ENCODE measurements at places on chromosomes 12 and 14. TPM values are rescaled to one million over a fixed set of nuclear protein-coding genes. Genes with fewer than 3 reads are reported as not detected.

SDR9C7 gene
- 0.07 TPM for polyA plus RNA-seq

KLRG1 gene
- 2.0 TPM for polyA plus RNA-seq

LBHD2 gene
- polyA plus RNA-seq, result not detected

TXNDC16 gene
- 24.7 TPM for polyA plus RNA-seq

DPF3 gene
- 5.8 TPM for polyA plus RNA-seq

APOF gene
- polyA plus RNA-seq, result 0.11 TPM

MYF6 gene
- 0.14 TPM for polyA plus RNA-seq

RESF1 gene
- 61.0 TPM for polyA plus RNA-seq

LTBP2 gene
- 2.0 TPM for polyA plus RNA-seq

ENDOU gene
- 0.41 TPM for polyA plus RNA-seq

TAS2R42 gene
- not detected for polyA plus RNA-seq

GPR162 gene
- polyA plus RNA-seq, result 22.1 TPM

INHBE gene
- 0.44 TPM for polyA plus RNA-seq

PTGER2 gene
- 5.4 TPM for polyA plus RNA-seq

CFL2 gene
- polyA plus RNA-seq, result 79.9 TPM

KLRC4 gene
- not detected for polyA plus RNA-seq

GCN1 gene
- 46.9 TPM for polyA plus RNA-seq

MYO1H gene
- 1.3 TPM for polyA plus RNA-seq

CLEC4D gene
- polyA plus RNA-seq, result 0.42 TPM

KRT75 gene
- polyA plus RNA-seq, result not detected

WNT1 gene
- not detected for polyA plus RNA-seq

GRCh38 chr12:130916241-130916911, 37.3 kb upstream of the ADGRD1 start:
- DNase-seq, result peak; percentile 58

DNA sequence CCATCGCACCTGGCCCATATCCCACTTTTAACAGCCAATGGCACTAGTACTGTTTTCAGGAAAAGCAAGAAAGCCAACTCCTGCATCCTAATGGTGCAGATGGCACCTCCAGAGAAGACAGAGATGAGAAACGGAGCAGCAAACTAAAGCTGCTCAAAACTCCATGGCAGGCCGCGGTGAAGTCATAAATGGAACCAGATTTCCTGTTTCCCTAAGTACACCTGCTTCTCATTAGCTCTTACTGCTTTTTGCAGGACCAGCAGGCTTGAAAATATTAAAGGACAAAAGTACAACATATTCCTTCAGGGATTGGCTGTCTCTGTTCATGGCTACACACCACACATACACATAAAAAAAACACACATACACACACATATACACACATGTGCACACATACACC, 36.7 kb upstream of the LGALS3 start:
- no peak for DNase-seq

DNA sequence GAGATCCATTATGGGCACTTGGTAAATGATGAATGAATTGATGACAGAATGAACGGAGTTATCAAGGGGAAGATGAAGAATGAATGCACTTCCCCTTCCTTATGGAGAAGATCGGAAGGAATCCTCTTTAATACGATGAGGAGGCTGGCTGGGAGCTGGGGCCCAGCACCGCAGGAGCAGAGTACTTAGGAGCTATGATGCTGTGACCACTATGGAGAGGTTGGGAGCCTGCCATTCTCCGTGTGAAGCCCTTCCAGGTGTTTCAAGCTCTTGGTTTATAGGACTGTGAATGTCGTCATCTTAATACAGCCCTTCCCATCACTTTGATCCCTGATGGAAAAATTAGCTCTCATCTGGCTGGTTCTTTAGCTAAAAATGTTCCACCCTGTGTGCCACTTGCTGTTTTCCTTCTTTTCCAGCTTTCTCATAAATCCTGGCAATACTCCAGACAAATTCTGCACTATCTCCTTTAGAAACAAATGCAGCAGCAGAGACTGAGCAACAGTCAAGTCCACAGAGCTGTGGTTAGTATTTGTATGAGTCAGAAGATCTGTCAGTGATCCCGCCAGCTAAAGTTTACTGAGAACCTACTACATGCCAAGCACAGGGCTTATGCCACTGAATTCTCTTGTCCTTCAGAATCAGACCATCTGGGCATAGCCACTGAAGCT, 263.1 kb upstream of the CRY1 start:
- no peak for DNase-seq

DNA sequence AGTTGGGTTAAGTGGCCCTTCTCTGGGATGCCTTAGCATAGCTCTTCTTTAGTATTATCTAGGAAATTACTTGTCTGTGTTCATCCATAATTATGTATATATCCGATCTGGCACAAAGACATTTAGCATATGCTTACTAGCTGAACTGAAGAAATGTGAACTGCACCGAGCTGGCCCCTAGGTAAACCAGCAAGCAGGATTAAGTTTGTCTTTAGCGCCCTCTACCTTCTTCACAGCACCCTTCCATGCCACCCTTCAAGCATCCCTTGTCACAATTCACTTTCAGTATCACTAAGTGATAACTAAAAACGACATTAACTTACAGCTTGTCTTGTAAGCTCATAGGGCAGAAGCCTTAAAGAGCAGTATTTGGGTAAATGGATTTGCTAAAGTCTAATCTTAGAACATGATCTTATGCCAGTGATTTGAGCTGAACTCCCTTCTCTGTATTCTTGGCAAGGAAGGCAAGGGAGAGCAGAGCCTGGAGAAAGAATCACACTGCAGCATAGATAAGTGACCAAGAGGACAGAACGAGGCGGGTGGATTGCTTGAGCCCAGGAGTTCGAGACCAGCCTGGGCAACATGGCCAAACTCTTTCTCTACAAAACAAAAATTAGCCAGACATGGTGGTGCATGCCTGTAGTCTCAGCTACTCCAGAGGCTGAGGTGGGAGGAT, 2.6 kb upstream of the HAL start:
- peak; percentile 32 for DNase-seq

DNA sequence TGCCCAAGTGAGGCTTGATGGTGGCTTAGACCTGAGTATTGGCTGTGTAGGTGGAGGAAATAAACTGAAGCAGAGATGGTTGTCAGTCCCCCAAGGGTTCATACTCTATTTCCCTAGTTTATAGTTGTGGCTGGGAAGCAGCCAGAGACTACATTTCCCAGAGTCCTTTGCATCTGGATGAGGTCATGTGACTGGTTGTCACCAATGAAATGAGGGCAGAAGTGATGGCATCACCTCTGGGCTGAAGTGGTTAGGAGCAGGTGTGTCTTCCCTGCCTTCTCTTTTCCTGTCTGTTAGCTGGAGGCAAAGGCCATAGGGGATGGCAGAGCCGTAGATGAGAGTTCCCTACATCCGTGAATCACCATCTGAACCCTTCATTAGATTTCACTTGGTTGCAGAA, 16.3 kb upstream of the NOS1 start:
- DNase-seq, result no peak

GRCh38 chr12:116544656-116545055, 14.5 kb upstream of the MAP1LC3B2 start:
- no peak for DNase-seq

DNA sequence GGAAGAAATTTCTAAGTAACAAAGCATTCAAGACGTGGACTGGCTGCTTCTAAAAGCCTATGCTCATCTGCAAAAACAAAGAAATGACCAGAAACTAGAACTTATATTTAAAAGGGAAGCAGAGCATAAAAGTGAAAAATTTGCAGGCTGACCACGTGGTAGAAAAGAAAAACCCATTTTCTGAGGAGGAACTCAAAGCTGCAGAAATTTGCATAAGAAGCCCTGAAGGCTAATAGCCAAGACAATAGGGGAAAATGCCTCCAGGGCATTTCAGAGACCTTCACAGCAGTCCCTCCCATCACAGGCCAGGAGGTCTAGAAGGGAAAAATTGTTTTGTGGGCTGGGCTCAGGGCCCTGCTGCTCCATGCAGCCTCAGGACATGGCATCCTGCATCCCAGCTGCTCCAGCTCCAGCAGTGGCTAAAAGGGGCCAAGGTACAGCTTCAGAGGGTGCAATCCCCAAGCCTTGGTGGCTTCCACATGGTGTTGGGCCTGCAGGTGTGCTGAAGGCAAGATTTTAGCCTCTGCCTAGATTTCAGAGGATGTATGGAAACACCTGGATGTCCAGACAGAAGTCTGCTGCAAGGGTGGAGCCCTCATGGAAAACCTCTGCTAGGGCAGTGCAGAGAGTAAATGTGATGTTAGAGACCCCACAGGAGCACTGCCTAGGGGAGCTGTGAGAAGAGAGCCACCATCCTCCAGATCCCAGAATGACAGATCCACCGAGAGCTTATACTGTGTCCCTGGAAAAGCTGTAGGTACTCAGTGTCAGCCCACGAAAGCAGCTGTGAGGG, 55.5 kb downstream of the CHGA start:
- no peak for DNase-seq

- no peak for DNase-seq
Measured at GRCh38 chr14:68521961-68522509, 270.8 kb downstream of the ZFP36L1 start.

DNA sequence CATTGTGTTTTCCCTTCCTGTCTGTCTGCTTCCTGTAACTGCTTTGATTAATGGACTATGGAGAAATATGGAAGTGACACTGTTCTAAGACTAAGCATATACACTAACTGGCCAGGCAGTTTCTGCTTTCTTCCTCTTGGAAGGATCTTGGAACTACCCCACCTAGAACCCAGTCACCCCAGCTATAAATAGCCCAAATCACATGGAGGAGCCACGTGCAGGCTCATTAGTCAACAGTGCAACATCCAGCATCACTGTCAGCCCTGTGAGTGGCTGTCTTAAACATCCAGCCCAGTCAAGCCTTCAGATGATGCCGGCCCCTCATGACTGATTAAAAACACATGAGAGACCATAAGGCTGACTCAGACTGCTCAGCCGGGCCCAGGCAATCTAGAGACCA, 39.2 kb downstream of the BCAT1 start:
- no peak for DNase-seq

GRCh38 chr14:23171222-23171975, 12.1 kb downstream of the SLC7A8 start:
- no peak for DNase-seq

DNA sequence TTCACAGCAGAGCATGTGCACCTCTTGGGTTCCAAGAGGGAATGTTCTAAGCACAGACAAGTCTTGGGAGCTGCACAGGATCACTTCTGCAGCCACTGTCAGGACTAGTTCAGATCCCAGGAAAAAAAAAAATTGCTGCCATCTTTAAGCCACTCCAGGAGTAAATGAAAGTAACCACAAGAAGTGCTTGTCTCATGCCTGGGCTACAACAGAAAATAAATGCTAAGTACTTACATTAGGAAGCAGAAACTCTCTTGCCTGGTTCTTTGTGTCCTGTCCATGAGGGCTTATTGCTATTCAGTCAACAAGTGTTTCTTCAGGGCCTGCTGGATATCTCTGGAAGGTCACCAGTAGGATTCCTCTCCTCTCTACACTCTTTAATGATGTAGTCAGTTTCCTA, 176.1 kb downstream of the KTN1 start:
- no peak for DNase-seq

- DNase-seq, result no peak
Measured at GRCh38 chr14:77314539-77315457, 5.9 kb downstream of the POMT2 start.

- peak; percentile 45 for DNase-seq
Measured at GRCh38 chr12:916240-916639, 33.3 kb downstream of the RAD52 start.

- DNase-seq, result no peak
Measured at GRCh38 chr14:91971188-91971778, 23.8 kb upstream of the FBLN5 start.

GRCh38 chr14:84288781-84289180, 1241.2 kb upstream of the FLRT2 start:
- DNase-seq, result no peak

- DNase-seq, result no peak
Measured at GRCh38 chr14:71933001-71933587, 865 bp downstream of the RGS6 start.

DNA sequence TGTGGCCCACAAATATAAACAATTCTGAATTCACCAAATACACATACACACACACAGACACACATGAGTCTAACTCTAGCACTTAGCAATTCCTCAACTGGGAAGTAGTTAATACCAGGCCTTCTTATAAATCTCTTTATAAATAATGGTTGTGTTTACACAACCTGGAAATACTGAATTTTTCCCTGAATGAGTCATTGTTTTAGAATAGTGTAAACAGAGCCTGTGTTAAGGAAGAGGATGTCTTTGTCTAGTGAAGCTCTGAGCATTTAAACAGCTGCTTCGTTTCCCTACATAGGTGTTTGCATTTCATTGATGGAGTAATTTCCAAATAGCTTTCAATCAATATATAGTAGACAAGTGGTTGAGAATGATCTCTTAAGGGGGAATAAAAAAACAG, 218.8 kb downstream of the BTG1 start:
- no peak for DNase-seq

DNA sequence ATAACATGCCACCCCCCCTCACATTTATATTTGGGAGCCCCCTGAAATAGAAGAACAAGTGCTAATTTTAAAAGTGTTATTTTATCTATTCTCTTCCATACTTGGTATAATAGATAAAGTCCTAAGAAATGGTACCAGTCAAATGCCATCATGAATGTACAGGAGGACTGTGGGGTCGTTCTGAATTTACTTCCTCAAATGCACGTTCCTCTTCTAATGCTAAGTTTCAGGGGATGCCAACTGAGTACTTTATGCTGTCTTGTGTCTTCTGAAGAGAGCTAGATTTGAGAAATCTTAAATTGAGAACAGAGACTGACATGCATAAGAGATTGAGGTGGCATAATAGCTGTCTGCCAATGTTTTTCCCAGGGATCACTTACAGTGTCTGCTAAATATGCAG, 59.0 kb downstream of the CFAP54 start:
- no peak for DNase-seq

DNA sequence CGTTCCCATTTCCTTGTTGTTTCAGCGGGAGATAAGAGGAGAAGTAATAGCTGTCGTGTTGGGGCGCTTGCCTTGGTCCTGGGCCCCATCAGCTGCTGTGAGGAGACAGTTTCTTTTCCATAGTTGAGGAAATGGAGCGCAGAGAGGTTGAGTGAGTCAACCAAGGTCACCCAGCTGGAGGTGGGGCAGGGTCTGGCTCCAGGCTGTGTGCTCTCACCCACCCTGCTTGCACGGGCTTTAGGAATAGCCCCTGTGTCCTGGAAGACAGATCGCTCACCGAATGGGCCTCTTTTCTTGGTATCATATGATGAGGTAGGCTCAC, 165.7 kb upstream of the RTL1 start:
- no peak for DNase-seq

GRCh38 chr12:119178544-119179334, at the start of gene HSPB8:
Gene HSPB8 (plus strand): TSS chr12:119178931. CDS start chr12:119179313, 382 bp downstream.
- DNase-seq, result no peak

DNA sequence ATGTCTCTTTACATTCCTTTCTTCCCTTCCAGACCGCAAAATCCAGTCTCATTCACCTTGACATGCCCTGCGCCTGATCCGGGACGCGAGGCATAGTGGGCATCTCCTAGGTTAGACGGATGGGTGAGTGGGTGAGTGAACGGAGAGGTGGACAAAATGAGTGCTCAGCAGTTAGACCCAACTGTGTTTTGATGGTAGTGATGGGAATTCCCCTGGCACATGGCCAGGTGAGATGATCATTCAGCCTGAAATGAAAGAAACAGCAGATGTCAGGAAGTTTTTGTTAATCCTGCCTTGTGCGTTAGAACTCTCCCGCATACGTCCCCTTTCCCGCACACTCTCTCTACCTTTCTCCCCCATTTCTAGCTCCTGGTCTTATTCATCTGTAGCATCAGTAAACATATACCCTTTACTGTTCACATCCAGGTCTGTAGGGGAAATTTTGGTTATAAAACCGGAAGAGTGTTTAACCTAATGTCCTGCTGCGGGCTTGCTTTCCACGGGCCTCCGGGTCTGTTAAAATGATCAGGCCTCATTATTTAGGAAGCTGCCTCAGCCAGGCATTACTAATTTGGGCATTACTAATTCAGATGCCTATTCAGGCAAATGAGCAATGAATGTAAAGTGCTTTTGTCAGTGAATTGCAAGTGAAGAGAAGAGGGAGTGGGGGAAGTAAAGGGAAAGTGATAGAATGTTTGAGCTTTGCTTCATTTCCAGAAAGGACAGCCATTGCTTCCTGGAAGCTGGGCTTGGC, 172.8 kb downstream of the ETV6 start:
- DNase-seq, result no peak

Measured in right renal cortex interstitium (tissue), 3 donors.